ENCODE measurements at places on chromosomes 2 and 18.

GRCh38 chr2:26668856-26669750, 23.4 kb upstream of the KCNK3 start:
- no peak for DNase-seq

- no peak for DNase-seq
These were observed 38.6 kb upstream of the RASGRP3 start for GRCh38 chr2:33437815-33438214.

GRCh38 chr2:140596447-140596846, 1534.4 kb downstream of the LRP1B start:
- DNase-seq = no peak

GRCh38 chr18:56139792-56140254, 498.6 kb downstream of the TXNL1 start:
- no peak for DNase-seq

GRCh38 chr2:152664725-152665124, 52.5 kb downstream of the PRPF40A start:
- DNase-seq = no peak

DNA sequence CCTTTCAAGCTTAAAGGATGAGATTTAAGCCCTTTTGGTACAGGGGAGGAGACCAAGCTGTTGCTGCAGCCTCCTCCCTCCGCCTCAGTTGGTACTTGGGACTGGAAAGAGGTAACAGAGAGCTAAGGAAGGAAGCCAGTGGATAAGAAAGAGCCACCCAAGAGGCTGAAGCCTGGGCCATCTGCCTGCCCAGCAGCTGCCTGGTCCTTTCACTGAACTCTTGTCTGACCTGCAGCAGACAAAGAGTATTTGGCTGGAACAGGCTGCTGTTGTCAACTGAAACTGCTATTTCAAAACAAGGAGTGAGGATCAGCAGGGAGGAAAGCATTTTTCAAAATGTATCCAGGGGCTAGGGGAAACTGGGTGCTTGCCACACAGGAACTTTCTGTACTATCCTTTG, 30.3 kb downstream of the TNS1 start:
- DNase-seq = no peak

DNA sequence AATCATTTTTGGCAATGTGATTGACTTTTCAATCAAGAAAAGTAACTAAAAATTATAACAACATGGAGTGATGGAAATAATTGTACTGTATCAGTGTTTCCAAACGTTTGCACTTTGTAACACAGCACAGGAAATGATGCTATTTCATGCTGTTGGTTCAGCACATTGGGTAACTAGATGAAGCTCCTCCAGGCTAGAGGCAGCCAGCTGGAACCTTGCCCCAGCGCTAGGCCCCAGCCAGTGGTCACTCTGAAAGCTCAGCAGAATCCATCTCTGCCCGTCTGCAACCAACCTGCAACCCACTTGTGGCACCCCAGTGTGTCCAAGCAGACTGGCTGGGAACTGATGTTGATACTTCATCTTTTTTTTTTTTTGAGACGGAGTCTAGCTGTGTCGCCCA, 15.3 kb downstream of the UNC50 start:
- no peak for DNase-seq

DNA sequence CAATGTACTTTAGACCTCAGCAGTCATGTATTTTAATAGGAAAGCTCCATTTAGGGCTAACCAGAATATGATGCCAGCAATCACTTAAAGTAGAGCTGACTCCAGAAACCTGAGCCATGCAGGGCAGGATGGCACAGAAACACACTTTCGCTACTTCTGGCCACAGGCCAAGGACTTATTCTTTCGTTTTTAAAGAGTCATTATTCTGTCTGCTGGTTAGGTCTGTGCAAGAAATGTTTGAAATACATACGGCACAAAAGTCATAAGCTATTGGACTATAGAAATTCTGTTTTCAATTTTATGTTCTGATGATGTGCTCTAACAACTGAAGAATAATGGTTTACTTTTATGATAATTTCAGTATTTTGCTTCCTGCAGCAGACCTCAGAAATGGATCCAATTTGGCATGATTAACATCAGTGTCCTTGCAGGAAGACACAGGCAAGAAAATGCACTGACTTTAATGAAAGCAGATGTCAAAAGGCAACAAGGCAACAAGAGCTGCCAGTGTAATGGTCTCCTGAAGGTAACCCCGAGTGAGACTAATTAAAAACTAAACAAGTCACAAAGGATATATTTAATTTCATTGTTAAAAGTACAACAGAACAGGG, 114.4 kb upstream of the CHRNA1 start:
- DNase-seq = no peak

DNA sequence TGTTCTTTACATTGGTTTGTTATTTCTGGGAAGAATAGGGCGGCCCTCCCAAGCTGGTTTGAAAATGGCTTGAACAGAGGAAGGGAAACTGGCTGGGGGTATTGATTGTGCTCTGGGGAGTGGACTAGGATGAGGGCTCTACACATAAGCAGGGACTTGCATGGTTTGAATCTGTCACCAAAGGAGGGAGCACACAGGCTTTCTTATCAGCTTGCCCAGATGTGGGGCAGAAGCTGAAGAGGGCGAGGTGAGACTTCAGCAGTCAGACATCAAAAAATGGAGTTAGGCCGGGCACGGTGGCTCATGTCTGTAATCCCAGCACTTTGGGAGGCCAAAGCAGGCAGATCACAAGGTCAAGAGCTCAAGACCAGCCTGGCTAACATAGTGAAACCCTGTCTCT, 7.2 kb upstream of the RAB12 start:
- no peak for DNase-seq

DNA sequence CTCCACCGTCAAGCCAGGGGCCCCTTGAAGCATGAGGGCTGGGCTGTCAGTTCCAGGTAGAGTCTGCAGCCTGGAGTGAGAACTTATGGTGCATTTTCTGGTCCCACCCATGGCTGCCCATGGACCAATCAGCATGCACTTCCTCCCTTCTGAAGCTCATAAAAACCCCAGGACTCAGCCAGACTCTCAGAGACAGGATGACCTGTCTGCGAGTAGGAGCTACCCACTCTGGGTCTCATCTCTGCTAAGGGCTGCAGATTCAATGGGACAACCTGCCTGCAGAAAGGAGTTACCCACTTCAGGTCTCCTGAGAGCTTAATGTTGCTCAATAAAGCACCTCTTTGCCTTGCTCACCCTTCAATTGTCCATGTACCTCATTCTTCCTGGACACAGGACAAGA, 9.4 kb upstream of the DUSP19 start:
- DNase-seq = no peak

DNA sequence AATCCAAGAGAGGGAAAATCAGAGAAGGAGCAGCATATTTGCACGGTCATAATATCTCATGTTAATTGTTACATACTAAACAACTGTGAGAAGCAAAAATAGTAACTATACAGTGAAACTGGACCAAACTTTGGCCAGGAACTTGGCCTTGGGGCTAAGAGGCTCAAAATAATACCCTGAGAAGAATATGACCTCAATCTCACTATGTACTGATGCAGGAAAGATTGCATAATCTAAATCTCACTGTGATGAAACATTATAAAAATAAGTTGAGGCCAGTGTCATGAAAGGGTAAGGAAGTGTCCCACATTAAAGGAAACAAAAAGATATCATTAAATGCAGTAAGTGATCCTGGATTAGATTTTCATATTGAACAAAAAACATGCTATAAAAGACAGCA, 36.5 kb downstream of the ZRANB3 start:
- no peak for DNase-seq

DNA sequence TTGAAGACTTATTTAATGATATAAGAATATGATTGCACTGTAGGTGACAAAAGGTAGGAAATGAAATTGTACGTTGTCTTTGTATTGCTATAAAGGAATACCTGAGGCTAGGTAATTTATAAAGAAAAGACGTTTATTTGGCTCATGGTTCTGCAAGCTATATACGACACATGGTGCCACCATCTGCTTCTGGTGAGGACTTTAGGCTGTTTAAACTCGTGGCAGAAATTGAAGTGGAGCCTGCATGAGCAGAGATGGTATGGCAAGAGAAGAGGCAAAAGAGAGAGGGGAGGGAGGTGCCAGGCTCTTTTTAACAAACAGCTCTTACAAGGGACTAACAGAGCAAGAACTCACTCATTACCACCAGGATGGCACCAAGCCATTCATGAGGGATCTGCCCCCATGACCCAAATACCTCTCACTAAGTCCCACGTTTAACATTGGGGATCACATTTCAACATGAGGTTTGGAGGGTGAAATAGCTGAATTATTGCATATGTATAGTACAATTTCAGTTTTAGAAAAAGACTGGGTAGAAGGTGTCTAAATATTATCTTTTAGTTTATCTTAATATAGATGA, 86.8 kb downstream of the GULP1 start:
- DNase-seq = no peak

GRCh38 chr2:189681903-189682302, 7.4 kb downstream of the ANKAR start:
- no peak for DNase-seq

DNA sequence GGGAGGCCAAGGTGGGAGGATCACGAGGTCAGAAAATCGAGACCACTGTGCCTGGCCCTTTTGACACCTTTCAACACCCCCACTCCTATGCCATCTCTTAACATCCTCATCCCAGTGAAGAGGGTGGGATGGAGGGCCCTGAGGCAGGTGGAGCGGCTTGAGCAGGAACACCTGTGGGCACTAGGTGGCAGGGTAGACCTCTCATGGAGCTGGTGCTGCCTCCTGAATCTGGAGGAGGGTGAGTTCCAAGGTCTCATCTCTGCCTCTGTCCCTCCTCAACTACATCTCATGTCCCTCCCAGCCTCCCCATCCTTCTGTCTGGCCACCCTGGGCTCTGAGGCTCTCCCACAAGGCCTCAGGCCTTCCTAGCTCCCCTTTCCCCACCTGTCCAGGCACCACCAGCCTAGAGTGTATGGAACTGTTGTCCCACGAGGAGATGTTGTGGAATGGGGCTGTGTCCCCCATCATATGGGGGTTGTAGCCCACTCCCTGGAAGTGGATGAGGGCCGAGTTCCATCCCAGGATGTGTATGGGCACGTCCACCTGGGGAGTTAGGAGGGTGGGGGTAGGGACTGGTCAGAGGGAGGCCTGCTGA, 17.0 kb upstream of the CRYBA2 start:
- no peak for DNase-seq

- DNase-seq = no peak
These were observed 113.8 kb downstream of the ATL2 start for GRCh38 chr2:38263293-38263692.

- no peak for DNase-seq
These were observed 73.1 kb downstream of the RTP5 start for GRCh38 chr2:241942416-241943208.

DNA sequence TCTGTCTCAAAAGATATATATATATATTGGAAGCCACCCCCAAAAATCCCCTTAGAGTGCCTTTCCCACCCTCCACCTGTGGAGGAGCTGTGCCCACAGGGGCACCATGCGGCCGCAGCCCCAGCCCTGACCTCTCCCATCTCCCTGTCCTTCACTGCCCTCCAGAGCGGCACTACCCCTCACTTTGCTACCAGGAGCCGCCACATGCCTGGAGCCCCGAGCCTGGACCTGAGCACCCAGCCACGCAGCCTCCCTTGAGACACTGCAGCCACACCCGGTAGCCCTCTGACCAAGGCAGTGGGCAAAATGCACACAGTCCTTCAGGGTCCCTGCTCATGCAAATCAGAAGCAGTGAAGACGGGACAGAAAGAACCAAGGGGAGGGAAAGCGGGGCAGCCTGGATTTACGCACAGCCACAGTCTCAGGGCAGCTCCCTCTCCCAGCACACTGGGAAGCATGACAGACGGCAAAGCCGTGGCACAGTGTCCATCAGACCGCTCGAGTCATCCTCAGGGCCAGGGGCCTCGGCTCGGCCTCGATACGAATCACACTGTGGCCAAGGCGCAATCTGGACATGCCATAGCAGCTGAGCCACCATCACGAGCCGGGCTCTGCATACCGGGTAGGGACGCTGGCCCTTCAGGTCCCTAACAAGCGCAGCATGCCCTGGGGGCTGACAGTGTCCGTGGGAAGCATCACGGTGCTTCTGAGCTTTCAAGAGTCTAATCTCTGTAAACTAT, 10.1 kb downstream of the HDAC4 start:
- no peak for DNase-seq

- no peak for DNase-seq
These were observed 11.2 kb upstream of the GYPC start for GRCh38 chr2:126644630-126645191.

- no peak for DNase-seq
These were observed 188.2 kb upstream of the SYT4 start for GRCh38 chr18:43465483-43465882.

GRCh38 chr2:130765464-130765863, 10.1 kb downstream of the AMER3 start:
- DNase-seq = no peak

DNA sequence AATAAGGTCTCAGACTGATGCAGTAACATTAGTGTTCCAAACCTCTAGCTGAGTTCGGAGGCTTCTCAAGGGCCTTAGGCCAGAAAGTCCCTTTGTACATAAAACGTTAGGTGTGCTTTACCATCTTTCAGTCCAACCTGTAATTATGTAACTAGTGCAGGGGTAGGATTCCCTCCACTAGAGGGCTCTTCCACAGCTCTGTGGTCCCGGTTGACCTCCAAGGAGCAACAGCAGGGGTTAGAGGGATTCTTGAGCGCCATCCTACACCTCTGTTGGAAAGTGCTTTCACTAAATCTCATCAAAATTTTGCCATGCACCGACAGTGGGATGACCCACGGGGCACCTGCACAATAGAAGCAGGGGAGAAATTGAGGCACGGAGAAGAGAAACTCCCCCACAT, 155.8 kb upstream of the LRP1B start:
- DNase-seq = no peak

DNA sequence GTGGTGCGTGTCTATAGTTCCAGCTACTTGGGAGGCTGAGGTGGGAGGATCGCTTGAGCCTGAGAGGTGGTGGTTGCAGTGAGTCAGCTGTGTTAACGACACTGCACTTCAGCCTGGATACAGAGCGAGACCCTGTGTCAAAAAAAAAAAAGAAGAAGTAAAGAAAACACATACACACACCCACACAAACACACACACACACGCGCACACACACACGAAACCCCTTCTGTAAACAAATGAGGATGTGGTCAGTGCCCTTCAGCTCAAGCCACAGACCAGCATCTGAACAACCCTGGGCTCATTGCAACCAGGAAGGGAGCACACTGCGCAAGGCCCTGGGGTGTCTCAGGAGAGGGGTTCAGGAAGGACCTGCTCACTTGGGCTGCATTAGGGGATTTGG, 47.9 kb upstream of the KCNF1 start:
- DNase-seq = no peak

GRCh38 chr2:100110614-100111000, 31.8 kb downstream of the AFF3 start:
- no peak for DNase-seq

Data from activated CD8-positive, alpha-beta memory T cell treated with anti-CD3 and anti-CD28 coated beads, Interleukin-2, amount 50 U/mL, for 48 hours (primary cell).